ENCODE measurements at places on chromosomes 6 and 20. TPM values are rescaled to one million over a fixed set of nuclear protein-coding genes. Genes with fewer than 3 reads are reported as not detected.

Gene HSD17B8
- total RNA-seq, result 19.5 TPM

Gene GPX5
- not detected for total RNA-seq

Gene GRM1
- not detected for total RNA-seq

Gene ZNF292
- total RNA-seq, result 72.4 TPM

Gene NECAB3
- 45.6 TPM for total RNA-seq

Gene ZC2HC1B
- not detected for total RNA-seq

Gene PRL
- total RNA-seq, result not detected

Gene SLC25A27
- 3.3 TPM for total RNA-seq

Gene EPPIN
- total RNA-seq, result not detected

- H3K4me3 ChIP-seq, result no peak overlapping the region
- no peaks in the 10 kb centered on the region for H3K27me3 ChIP-seq
- no peak overlapping the region for H3K27ac ChIP-seq
- no peaks in the 10 kb centered on the region for H3K36me3 ChIP-seq
- no peak for DNase-seq
Measured at GRCh38 chr6:83459663-83460062, 28.8 kb upstream of the ME1 start.

GRCh38 chr20:47984437-47984836 is 199.2 kb upstream of the SULF2 start:
- H3K27ac ChIP-seq, result no peak overlapping the region
- H3K36me3 ChIP-seq, result no peaks in the 10 kb centered on the region
- H3K4me3 ChIP-seq, result no peak overlapping the region
- no peaks in the 10 kb centered on the region for H3K27me3 ChIP-seq
- H3K4me1 ChIP-seq, result no peaks in the 10 kb centered on the region

DNA sequence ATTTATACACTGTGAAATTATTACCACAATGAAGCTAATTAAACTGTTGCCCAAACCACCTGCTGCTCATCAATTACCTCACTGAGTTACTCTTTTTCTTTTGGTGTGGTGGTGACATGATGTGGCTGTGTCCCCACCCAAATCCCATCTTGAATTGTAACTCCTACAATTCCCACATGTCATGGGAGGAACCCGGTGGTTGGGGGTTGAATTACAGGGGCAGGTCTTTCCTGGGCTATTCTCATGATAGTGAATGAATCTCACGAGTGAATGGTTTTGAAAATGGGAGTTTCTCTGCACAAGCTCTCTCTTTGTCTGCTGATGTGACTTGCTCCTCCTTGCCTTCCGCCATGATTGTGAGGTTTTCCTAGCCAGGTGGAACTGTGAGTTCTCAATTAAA is 145.0 kb downstream of the LRRC1 start:
- H3K4me1 ChIP-seq, result no peaks in the 10 kb centered on the region
- H3K4me3 ChIP-seq, result no peak overlapping the region
- no peaks in the 10 kb centered on the region for H3K27me3 ChIP-seq
- no peak overlapping the region for H3K27ac ChIP-seq
- DNase-seq, result no peak
- no peaks in the 10 kb centered on the region for H3K36me3 ChIP-seq

- no peaks in the 10 kb centered on the region for H3K27me3 ChIP-seq
- no peaks in the 10 kb centered on the region for H3K4me1 ChIP-seq
- no peaks in the 10 kb centered on the region for H3K36me3 ChIP-seq
- no peak for DNase-seq
- H3K4me3 ChIP-seq, result no peak overlapping the region
- no peak overlapping the region for H3K27ac ChIP-seq
Measured at GRCh38 chr6:166348305-166348949, 6.1 kb upstream of the SFT2D1 start.

- no peaks in the 10 kb centered on the region for H3K27me3 ChIP-seq
- no peak for DNase-seq
- H3K36me3 ChIP-seq, result no peaks in the 10 kb centered on the region
- H3K4me3 ChIP-seq, result no peak overlapping the region
- no peak overlapping the region for H3K27ac ChIP-seq
Measured at GRCh38 chr6:144714021-144714712, 429.0 kb downstream of the UTRN start.

DNA sequence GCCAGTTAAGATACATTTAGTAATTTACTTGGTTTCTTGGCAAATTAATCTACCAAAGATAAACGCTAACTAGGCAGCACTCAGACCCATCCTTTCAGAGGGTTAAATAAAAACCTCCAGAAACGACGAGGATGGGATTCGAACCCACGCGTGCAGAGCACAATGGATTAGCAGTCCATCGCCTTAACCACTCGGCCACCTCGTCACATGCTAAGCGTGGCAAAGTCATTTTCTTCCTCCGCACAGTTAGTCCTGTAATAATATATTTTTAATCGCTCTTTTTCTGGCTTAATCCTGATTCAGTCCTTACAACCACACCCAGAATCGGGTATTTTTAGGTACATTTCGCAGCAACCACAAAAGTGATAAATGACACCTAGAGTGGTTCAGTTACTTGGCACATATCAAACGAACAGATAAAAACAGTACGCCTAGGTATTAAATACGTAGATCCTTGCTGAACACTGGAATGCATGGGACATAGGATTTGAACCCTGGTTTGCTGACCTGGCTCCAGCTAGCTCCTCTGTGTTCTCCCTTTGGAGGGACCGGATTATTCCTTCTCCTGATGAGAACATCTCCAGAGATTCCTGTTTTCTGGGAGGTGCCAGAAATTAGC is 71.6 kb downstream of the GPX5 start:
- H3K4me1 ChIP-seq, result peaks cover 5% of the 10 kb centered on the region
- no peak overlapping the region for H3K27ac ChIP-seq

- H3K4me1 ChIP-seq, result no peaks in the 10 kb centered on the region
- DNase-seq, result no peak
- H3K27ac ChIP-seq, result no peak overlapping the region
- no peaks in the 10 kb centered on the region for H3K36me3 ChIP-seq
- no peaks in the 10 kb centered on the region for H3K27me3 ChIP-seq
Measured at GRCh38 chr6:91501930-91502329, 915.1 kb upstream of the MAP3K7 start.

GRCh38 chr6:3209114-3210023 is 18.1 kb downstream of the TUBB2B start:
- H3K4me1 ChIP-seq, result no peaks in the 10 kb centered on the region
- H3K27ac ChIP-seq, result no peak overlapping the region
- DNase-seq, result no peak
- H3K36me3 ChIP-seq, result no peaks in the 10 kb centered on the region

DNA sequence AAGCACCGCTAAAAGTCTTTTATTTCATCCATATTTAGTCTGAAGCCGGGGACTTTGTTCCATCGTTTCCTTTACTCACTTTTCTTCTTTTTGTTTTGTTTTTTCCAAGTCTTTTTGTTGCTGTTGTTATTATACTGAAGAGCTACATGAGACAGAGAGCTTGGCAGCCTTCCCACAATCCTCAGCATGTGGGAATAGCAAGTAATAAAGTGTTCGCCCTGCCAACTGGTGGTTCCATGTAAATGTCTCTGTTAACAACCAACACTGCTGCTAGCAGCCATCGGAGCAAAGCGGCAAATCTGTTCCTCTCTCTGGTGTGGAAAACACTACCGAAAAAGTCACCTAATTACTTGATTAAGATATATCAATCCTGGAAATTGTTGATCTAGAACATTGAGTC is 437.8 kb upstream of the ID4 start:
- DNase-seq, result no peak
- H3K4me1 ChIP-seq, result no peaks in the 10 kb centered on the region
- H3K4me3 ChIP-seq, result no peak overlapping the region
- H3K27me3 ChIP-seq, result no peaks in the 10 kb centered on the region
- H3K27ac ChIP-seq, result no peak overlapping the region

GRCh38 chr6:133551847-133552341 is 310.7 kb downstream of the EYA4 start:
- H3K4me3 ChIP-seq, result no peak overlapping the region
- no peak for DNase-seq
- no peaks in the 10 kb centered on the region for H3K4me1 ChIP-seq
- no peaks in the 10 kb centered on the region for H3K27me3 ChIP-seq
- no peaks in the 10 kb centered on the region for H3K36me3 ChIP-seq

DNA sequence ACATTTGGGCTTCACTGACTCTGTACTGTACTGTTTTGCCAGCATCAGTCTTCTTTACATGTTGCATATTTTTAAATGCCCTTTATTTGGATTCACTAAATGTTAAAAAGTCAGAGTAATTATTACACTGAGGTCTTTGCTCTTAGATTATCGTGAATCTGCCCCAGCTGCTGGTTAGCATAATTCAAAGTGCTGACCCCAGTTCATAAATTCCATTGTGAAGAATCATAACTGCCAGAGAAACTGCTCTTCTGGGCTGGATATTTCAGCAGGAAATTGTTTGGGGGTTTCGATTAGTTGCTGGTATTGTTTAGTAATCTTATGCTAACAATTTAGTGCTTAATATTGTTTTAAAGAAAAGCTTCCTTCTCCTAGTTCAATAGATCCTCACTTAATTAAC is 682.1 kb upstream of the MAP3K7 start:
- no peak for DNase-seq
- H3K27ac ChIP-seq, result no peak overlapping the region
- no peaks in the 10 kb centered on the region for H3K27me3 ChIP-seq
- no peaks in the 10 kb centered on the region for H3K36me3 ChIP-seq
- H3K4me3 ChIP-seq, result no peak overlapping the region

- DNase-seq, result no peak
- H3K27ac ChIP-seq, result no peak overlapping the region
- no peaks in the 10 kb centered on the region for H3K36me3 ChIP-seq
- H3K27me3 ChIP-seq, result no peaks in the 10 kb centered on the region
- no peak overlapping the region for H3K4me3 ChIP-seq
- H3K4me1 ChIP-seq, result peaks cover 7% of the 10 kb centered on the region
Measured at GRCh38 chr6:32096087-32096393, 13.1 kb downstream of the TNXB start.

DNA sequence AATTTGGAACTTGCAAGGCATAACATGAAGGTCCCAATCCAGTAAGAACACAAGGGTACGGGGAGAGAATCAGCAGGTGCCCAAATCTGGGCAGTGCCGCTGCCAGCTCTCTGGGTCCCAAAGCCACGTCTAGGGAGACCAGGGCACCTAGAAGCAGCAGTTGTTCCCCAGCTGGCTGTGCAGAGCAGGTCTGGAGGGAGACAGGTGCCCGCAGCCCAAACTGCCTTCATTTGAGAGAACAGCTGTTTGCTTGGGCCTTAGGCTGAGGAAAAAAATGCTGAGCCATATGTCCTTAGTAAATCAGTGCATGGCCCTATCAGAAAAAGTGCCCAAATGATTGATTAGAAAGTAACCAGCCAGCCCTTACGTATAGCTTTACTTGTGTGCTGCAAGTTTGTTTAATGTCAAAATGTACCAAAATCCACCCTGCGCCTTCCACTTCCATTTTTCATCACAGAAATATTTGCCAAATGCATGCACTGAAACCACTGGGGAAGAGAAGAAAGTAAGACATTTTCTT is 9.1 kb upstream of the PRELID3B start:
- H3K4me1 ChIP-seq, result no peaks in the 10 kb centered on the region
- no peak overlapping the region for H3K27ac ChIP-seq
- peaks cover 5% of the 10 kb centered on the region for H3K27me3 ChIP-seq
- DNase-seq, result no peak
- no peaks in the 10 kb centered on the region for H3K36me3 ChIP-seq

DNA sequence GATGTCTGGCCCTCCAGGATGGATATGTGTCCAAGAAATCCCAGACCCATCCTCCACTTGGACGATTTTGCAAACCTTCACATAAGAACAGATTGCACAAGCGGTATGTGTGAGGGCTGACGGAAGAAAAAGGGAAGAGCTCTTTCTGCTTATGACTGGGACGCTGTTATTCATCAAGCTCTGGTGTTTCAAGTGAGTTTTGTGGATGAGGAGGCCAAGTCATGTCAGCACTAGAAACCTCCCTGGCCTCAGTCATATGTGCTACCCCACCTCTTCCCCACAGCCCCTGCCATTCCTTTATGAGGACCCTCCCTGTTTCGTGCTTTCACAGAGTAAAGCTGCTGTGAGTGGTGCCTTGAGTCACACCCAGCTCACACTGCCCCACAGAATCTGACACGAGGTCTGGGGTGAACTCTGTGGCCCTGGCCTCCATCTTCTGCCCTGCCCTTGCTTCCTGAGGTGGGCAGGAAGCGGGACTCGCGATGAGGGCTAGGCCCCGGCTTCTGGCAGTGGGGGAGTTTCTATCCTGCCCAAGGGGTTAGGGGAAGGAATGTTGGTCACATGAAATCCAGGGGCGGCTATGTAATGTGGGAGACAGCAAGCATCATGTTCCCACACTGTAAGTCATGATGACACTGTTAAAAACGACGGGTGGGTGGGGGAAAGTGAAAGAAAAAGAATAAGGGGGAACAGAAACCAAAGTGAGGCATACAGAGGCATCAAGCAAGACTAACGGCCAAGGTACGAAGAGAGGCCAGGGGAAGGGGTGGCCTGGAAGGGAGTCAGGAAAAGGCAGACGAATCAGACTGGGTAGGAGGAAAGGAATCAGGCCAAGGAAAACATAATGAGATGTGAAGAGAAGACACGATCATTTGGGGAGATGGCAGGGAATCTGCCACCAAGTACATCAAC is 78.1 kb downstream of the PRDM1 start:
- no peak for DNase-seq
- H3K36me3 ChIP-seq, result no peaks in the 10 kb centered on the region
- no peak overlapping the region for H3K27ac ChIP-seq

DNA sequence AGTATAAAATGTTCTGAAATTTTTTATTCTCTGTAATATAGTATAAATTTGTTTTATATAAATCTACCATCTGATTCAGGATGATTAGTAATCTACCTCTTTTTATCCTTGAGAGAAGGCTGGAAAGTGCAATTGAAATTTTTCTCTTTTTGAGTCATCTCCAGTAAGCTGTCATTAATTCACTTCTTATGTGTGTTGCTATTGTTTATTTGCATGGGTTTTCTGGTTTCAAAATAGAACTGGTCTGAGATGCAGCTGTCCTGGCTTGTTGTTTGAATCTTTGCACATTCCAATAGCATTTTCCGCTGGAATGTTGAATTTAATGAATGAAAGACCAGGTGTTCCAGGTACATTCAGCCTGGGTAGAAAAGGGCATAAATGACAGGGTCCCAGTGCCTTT is 24.3 kb upstream of the TAB2 start:
- DNase-seq, result no peak
- no peaks in the 10 kb centered on the region for H3K27me3 ChIP-seq
- no peaks in the 10 kb centered on the region for H3K36me3 ChIP-seq
- H3K4me3 ChIP-seq, result no peak overlapping the region
- H3K4me1 ChIP-seq, result no peaks in the 10 kb centered on the region
- H3K27ac ChIP-seq, result no peak overlapping the region

DNA sequence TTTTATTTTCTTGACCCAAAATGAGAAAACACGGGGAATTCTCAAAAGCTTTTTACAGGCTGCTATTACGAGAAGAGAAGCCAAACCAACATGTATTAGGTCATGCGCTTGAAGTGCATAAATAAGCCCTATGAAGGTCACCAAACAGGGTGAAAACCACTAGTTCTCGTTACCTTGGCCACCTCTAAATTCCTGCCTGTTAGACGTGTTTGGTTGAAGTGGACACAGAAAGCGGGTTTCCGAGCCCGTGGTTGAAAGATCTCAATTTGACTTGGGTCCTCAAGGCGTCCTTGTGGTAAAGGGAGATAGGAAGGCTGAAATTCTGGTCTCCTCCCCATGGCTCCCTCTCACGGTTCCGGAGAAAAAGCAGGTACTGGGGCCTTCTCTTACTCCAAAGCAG is 6.2 kb downstream of the EYA2 start:
- no peaks in the 10 kb centered on the region for H3K27me3 ChIP-seq
- no peak overlapping the region for H3K4me3 ChIP-seq
